ENCODE measurements at places on chromosomes 4 and X.

GRCh38 chr4:123939621-123940020 lies 543.0 kb downstream of the SPRY1 start:
- DNase-seq: peak; percentile 74

GRCh38 chr4:58456727-58457384 lies 1346.7 kb upstream of the IGFBP7 start:
- no peak for DNase-seq

DNA sequence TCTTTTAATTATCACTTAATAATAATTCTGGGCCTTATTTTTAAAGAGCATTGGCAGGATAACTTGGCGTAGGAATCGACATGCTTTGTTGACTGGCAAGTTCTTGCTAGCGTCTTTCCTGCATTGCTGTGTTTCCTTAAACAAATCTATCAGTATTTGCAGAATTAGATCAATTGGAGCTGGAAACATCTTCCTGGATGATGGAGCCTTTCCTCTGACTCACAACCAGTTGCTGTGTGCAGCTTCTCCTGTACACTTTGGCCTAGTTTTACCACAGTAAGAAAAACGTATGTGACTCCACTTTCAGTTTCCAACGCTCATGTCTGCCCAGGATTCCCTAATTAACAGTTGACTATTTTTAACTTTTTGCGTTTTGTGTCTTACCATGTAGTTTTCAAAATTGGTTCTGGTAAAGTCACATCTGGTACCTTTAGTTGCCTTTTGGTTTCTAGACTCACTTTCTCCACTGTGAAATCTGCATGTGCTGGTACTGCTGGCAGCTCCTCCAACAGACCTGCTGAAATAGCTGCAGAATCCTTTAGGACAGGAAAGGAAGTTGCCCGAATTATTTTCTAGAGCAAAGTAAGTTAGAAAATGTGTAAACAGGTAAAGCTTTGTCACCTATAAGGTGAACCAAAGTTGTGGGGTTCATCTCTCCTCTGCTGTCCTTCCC lies 553.2 kb upstream of the FAT1 start:
- no peak for DNase-seq

- peak; percentile 9 for DNase-seq
Observed at GRCh38 chrX:13598877-13599276, 29.5 kb downstream of the EGFL6 start.

DNA sequence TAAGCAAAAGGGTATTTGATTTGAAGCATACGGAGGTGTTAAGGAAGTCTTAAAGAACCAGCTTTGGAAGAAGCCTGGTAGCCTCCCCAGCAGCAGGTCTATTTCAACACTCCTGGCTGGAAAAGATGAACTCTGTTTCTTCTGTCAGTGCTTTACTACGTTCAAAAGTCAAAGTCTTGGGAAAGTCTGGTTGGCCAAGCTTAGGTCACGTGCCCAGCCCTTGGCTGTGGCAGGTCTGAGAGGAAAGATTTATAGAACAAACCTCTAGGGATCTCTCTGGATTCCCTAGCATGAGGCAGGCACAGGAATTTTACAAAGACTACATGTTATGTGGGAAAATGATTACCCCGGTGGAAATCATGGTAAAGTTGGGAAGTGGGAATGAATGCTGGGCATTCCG lies 8.6 kb upstream of the ARHGAP10 start:
- DNase-seq: no peak

- peak; percentile 10 for DNase-seq
Observed at GRCh38 chr4:88706574-88706973, 8.9 kb upstream of the NAP1L5 start.

GRCh38 chrX:50115973-50116372 lies 84.8 kb downstream of the AKAP4 start:
- no peak for DNase-seq

DNA sequence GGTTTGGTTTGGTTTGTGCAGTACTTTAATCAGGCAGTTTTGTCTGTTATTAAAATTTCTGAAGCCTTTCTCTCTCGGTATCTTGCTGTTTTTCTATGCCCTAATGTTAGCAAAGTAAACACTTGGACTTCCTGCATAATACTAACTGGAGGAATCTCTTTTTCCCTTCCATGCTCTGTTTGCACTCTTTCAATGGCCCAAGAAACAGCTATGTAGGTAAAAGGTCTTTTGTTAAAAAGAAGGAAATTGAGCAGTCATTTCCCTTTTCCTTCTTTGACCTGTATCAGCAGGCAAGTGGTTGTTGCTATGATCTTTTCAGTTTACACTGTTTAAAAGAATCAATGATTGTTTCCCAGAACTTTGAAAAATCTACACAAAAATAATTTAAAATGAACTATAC lies 82.7 kb downstream of the CCSER1 start:
- DNase-seq: no peak

- DNase-seq: no peak
Observed at GRCh38 chr4:91598696-91599095, 705.1 kb upstream of the GRID2 start.

- DNase-seq: no peak
Observed at GRCh38 chr4:10577018-10577417, 107.5 kb downstream of the CLNK start.

DNA sequence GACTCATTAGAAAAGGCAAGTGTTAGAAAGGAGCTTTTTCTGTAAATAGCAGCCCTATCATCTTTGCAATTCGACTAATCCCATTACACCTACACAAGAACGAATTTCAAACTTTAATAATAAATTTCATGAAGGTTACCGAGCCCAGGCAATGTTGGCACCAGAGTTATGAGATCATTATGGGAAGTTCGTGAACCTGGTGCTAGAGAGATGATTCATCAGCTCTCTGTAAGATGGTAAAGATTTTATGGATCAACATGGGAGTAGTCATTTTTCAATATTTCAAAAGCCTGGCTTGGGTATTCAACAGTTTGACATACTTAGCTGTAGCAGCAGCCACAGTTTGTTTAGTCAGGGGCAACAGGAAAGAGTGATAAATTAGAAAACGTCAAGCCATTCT lies 35.8 kb downstream of the AMELX start:
- DNase-seq: no peak

GRCh38 chr4:182254026-182254780 lies 11.0 kb downstream of the TENM3 start:
- DNase-seq: no peak

DNA sequence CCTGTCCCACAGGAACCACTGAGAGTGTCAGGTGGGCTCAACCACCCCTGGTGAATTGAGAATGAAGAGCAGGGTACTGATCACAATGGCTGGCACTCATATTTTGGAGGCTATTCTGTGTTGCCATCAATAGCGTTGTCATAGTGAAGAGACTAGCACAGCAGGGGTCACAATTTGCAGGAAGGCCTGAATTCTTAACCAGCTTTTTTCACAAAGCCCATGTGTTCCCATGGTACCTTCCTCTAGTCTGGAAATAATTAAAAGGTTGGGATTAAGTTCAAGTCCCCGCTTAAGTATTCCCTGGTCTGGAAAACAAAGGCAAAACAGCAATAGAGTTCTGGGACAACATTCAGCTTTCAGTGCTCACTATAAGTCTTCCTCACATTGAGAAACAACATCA lies 1051.7 kb downstream of the C4orf33 start:
- no peak for DNase-seq

GRCh38 chrX:40176351-40177116 lies 78.8 kb upstream of the BCOR start:
- no peak for DNase-seq

- no peak for DNase-seq
Observed at GRCh38 chrX:118346258-118347094, 570 bp downstream of the WDR44 start.

DNA sequence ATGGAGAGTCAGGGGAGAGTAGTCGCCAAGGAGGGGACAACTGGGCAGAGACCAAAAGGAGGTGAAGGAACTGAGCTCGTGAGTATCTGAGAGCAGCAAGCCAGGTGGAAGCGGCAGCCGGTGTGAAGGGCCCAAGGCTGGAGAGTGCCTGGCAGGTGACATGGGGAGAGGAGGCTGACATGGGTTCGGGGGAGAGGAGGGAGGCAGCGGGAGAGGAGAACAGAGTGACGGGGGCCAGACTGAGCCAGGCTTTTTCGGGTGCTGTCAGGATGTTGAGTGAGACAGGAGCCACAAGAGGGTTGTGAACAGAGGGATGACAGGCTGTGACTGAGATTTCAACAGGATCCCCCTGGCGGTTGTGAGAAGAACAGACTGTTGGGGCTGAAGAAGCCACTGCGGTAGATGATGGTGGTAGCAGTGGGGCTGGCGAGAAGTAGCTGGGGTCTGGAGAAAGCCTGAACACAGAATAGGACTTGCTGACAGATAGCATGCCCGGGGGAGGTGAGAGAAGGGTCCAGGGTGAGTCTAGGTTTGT lies 5.7 kb downstream of the ELK1 start:
- no peak for DNase-seq

GRCh38 chr4:1010395-1011021 lies 918 bp upstream of the FGFRL1 start:
- DNase-seq: no peak

DNA sequence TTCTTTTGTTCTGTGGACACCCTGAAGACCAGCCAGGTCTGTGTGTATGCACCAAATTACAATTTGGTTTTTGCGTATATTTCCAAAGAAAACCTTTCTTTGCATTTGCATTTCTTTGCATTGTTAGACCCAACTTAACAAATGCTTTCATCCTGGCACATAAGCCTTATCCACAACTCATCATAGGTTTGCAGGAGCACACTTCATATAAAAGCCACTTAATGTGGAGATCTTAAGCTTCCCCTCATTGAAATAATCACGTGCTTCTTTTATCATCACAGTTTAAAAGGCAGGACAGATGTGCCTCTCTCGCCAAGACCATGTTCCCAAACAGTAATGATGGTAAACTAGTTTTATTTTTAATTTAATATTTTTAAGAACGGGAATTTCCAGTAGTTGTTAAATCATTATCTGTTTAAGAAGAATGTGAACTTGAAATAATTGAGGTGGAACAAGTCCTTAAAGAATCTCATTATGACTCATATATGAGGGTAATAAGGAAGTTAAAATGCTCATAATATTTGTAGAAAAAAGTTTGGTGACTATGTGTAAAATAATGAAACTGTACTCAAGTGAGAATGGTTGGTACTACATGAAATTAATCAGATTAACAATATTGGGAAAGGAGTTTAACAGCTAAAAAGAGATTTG lies 65.5 kb downstream of the GLRA3 start:
- no peak for DNase-seq

- no peak for DNase-seq
Observed at GRCh38 chr4:7540654-7541413, 106.1 kb upstream of the PSAPL1 start.

DNA sequence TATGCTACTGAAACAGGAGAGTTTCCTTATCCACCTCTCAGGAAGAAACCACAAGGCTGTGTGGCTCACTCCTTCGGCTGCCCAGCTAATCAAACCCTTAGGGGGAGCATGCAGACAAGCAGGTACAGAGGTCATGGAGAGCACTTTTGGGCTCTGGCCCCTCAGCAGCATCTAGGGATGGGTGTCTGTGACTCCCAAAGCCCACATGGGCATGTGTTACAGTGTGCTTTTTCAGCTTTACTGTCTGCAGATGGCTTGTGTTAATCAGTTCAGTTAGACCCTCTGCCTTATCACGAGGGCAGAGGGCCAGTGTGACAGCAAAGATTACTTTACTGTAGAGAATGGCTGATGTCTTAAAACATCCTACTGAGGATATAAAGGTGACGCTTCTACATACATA lies 447.4 kb downstream of the PCDH10 start:
- DNase-seq: no peak

- DNase-seq: no peak
Observed at GRCh38 chrX:80316526-80316925, 103.7 kb upstream of the TENT5D start.

GRCh38 chr4:83252782-83253405 lies 31.7 kb downstream of the COQ2 start:
- DNase-seq: peak; percentile 50

DNA sequence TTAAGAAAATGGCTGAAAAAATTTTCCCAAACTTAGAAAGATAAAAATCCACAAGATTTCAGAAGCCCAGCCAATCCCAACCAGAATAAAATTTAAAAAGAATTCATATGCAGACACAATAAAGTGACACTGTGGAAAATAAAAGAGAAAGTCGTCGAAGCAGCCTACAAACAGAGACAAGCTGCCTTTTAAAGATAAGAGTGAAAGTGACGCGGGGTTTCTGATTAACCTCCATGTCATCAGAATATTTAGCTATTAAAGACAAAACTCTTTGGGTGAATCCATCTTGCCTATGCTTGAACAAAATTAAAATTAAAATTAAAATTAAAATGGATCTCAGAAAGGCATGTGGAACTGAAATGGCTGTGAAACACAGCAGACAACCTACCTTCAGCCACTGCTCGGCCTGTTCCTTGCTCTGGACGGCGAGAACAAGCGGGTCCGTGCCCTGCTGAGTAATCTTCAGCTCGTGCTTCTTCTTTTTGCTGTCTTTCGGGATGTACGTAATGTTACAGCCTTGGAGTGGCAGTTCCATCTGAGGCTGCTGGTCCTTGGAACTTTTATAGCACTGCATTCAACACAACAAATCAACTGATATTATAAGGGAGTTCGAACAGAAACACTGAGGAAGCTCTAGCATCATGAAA lies 101.4 kb downstream of the AFAP1 start:
- no peak for DNase-seq

GRCh38 chrX:156002507-156002906 lies 5.0 kb downstream of the IL9R start:
- DNase-seq: no peak

DNA sequence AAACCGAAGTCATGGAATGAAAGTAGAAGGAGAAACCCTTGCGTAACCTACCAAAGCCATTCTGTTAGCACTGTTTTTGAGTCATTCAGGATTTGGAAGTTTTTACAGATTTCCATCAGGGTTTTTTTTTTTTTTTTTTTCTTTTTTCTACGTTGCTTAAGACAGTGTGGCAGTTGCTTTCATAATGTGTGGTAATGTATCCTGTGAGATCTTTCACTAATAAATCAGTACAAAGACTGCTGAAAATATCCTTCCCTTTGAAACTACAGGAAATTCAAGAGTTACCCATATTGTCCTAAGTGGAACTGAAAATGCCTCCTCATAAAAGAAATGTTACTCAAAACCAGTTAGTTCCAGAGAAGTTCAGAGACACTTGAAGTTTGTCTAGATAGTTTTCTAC lies 137.8 kb downstream of the RAPGEF2 start:
- no peak for DNase-seq

DNA sequence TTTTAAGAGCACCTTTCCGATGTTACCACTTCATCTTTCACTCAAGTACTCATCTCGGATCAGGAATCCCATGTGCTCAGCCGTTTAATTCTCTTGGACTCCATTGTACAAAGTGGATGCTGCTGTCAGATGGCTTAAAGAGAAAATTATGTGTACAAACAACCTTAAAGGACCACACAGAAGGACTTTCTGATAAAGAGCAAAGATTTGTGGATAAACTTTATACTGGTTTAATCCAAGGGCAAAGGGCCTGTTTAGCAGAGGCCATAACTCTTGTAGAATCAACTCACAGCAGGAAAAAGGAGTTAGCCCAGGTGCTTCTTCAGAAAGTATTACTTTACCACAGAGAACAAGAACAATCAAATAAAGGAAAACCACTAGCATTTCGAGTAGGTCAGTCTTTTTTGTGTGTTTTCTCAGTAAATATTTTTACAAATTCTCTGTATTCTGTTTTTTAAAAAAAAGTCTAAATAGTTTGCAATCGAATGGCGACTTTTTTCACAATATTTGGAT lies 20.1 kb downstream of the MMAA start:
- no peak for DNase-seq

Data from HTR-8/SVneo (cell line).